ENCODE measurements at places on chromosomes 1 and 21.

- no peak for DNase-seq
These were observed 54.2 kb upstream of the ARTN start for GRCh38 chr1:43879414-43879813.

- DNase-seq = no peak
These were observed 10.3 kb downstream of the LIX1L start for GRCh38 chr1:145947551-145947950.

- no peak for DNase-seq
These were observed 62.1 kb downstream of the LRRN2 start for GRCh38 chr1:204623365-204623893.

DNA sequence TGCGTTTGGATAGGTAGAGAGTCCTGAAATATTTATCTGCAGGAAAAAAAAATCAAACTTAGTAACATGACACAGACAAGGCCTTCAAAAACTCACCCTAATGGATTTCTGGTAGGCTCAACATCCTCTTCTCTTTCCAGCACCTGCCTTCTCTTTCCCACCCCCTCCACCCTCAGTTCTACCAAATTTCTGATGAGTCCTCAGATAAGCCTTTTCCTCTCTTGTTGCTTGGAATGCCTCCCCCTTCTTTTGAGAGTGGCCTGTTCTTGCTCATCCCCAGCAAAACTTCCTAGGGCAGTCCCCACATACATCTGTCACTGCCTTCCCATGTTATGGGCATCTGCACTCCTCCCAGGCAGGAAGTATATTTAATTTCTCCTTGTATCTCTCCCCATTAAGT lies 7.6 kb upstream of the LBR start:
- no peak for DNase-seq

GRCh38 chr1:8711873-8712412 lies 105.5 kb downstream of the RERE start:
- no peak for DNase-seq

DNA sequence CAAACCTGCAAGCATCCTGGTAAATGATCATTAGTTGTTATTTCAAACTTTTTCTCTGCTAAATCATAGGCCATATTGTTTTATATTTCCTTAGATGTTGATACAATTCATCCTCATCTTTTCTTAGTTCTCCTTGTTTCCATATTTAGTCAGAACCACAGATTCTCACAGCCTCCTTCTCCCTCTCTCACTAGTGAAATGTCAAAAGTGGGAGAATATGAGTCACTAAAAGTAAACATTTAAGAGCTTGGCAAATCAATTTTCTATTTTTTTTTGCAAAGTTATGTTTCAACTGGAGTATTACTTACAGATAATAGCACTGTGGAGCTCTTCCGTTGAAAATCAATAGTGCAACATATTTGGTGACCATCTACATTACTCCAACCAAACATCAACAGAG lies 308.8 kb downstream of the COL11A1 start:
- no peak for DNase-seq

DNA sequence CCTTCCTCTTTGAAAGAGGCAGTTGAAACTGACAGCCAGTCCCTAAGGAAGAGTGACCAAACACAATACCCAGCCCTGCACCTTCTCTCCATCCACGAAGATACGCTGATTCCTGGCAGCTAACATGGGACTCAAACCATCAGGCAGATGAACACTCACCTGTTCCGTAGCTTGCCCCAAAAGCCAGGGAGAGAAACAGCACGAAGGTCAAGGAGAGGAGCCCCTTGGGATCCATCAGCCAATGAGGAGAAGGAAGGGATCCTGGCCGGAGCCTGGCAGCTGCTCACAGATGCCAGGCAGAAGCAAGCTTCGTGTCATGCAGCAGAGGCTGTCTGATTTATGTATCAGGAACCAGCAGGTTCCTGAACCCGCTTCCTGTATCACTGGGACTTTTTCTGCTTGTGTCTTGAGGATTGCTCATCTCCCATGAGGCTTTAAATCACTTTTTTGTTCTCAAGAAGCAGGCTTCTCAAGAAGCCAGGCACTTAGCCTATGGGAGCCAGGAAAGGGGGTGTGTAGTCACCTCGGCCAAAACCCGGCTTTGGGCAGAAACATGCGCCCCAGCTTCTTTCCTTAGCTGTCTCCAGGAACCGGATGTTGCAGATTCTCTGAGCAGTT lies at the start of gene SLAMF1:
SLAMF1 (minus strand) TSS at position 334 of the 618 bp plus-strand sequence; CDS start at position 235, 99 bp downstream.
- no peak for DNase-seq

- no peak for DNase-seq
These were observed 40.9 kb downstream of the ELK4 start for GRCh38 chr1:205590777-205591513.

GRCh38 chr1:205528446-205528886 lies 24.0 kb downstream of the CDK18 start:
- DNase-seq = no peak

DNA sequence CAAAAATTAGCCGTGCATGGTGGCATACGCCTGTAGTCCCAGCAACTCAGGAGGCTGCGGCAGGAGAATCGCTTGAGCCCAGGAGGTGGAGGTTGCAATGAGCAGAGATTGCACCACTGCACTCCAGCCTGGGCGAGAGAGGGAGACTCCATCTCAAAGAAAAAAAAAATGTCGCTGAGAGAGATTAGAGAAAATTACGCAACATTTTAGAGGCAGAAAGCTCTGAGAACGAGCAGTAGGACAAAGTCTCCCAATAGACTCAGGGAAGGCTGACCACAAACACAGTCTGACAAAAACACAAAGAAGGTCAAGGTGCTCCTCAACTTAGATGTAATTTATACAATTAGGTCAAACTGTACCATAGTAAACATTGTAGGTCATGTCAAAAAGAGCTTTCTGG lies 367.6 kb upstream of the ZRANB2 start:
- DNase-seq = no peak

DNA sequence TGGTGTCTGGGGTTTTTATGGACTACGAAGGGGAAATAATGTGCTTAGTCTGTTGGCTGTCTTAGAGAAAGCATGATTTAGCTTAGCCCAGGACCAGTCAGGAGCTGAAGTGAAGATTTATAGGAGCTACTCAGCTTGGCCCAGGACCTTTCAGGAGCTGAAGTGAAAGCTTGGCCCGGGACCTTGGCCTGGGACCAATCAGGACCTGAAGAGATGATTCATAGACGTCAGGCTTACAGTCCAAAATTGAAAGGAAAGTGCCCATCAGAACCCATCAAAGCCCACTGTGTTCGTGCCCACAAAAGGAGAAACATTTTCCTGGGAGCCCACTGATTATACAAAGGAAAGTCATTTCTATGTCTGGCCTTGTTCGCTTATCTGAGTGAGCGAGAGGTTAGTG lies 35.6 kb downstream of the MSTO1 start:
- DNase-seq = no peak

DNA sequence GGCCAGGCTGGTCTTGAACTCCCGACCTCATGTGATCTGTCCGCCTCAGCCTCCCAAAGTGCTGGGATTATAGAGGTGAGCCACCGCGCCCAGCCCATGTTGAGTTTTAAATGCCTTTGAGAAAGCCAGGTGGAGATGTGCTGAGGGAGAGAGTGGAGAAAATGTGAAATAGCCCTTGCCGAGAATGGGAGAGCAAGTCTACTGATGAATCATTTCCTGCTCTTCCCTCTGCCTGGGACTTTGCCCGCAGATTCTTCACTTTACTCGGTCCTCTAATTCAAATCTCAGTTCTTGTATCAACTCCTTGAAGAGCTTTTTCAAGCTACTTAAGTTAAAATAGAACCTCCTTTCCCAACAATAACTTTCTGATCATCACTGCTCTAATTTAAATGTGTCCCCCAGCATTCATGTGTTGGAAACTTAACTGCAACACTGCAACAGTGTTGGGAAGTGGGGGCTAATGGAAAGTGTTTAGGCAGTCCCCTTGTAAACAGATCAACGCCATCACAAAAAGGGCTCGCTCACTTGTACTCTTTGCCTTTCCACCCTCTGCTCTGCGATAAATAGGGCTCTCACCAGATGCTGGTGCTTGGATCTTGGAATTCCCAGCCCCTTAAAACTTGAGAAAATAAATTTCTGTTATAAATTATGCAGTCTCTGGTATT lies 27.8 kb downstream of the OSBPL9 start:
- DNase-seq = no peak

- no peak for DNase-seq
These were observed 8.7 kb downstream of the NPHP4 start for GRCh38 chr1:5983361-5984103.

DNA sequence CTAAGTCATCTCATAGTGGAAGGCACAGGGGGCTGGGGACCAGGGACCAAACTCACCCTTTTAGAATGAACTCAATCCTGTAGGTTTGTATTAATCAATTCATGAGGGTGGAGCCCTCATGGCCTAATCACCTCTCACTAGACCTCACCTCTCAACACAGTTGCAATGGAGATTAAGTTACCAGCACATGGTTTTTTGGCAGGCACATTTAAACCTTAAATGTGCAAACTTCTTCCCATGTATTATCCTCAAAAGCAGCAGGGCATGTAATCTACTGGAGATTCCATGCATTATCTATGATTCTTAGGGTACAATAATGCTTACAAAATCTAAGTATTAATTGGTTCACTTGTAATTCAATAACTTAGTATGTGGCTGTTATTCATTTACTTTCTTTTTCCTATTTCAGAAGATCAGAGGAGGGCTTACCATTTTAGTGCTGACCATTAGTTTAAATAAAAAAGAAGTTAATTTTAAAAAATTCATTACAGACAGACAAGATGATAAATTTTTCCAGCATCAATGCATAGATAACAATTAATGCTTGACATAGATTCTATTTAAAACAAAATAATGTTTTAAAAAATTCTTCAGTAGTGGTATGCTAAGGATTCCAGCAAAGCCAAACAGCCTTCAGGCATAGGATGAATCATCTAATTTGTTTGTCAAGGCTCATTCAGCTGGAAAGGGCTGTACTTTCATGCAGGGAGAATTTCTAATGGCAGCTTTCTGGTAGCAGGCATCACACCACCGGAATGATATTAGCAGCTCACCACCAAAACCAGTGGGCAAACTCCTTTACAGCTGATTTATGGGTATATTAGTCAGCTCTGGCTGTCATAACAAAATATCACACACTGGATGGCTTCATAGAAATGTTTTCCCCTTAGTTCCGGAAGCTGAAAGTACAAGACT lies 124.6 kb upstream of the ZNF648 start:
- DNase-seq = no peak

- DNase-seq = no peak
These were observed 346.2 kb upstream of the LRRC7 start for GRCh38 chr1:69221524-69221923.

DNA sequence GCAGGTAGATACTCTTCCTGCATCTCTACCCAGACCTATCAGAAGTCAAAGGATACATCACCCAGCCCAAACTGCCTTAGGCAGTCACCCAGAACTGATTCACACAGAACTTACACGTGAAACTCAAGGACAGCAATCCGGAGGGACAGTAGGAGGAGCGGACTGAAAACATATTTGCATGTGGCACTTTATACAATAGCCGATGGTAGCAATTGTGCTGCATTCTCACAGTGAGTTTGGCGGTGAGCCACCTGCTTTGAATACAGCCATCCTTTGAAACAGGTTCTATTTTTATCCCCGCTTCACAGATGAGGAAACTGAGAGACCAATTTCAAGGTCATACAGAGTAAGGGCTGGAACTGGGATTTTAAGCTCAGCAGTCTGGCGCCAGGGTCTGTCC lies 69.5 kb downstream of the EDEM3 start:
- DNase-seq = no peak

DNA sequence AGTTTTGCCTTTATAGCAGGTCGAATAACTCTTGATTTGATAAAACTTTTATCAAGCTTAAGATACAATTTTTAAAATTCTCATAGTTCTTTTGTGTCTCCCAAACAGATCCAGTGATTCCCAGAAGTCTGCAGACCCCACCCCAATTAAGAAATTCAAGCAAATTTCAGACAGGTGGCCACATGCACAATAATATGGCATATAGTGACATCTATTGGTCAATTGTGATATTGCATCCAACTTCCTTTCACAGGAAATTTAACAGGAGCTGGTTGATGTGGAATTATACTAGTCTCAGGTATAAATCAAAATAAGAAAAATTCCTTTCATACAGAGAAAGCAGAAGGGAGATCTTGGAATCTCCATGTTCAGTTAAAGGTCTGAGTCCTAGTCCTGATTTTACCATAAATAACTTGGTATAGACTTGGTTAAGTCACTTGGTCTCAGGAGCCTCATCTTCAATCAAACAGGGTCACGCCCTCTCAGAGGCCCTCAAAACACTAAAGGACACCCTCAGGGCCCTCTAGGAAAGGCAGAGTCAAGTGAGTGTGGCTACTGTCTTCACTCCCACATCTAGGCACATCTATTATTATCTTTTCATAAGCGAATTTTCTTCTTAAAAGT lies 24.1 kb downstream of the PIGM start:
- DNase-seq = no peak

GRCh38 chr1:186443638-186444037 lies 17.3 kb downstream of the PDC start:
- no peak for DNase-seq

DNA sequence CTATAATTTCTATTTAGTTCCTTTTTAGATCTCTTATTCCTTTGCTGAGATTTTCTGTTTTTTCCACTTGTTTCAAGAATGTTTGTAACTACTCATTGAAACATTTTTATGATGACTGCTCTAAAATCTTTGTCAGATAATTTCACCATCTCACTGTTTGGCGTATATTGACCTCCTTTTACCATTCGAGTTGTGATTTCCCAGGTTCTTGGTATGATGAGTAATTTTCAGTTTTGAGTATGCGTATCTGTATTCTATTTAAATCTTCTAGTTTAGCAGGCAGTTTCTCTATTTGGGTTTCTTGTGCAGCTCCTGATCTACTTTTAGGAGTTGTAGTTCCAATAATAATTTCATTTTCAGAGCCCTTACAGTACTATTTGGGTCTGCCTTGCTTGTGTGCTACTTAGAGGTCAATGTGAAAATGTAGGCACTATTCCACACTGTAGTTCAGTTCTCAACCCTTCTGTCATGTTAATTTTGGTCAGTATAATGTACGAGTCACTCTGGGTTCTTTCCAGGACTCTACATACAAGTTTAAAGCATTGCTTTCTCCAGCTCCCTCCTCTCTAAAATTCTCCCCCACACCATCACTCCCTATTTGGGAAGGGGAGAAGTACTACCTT lies 115.5 kb downstream of the ACBD6 start:
- no peak for DNase-seq

DNA sequence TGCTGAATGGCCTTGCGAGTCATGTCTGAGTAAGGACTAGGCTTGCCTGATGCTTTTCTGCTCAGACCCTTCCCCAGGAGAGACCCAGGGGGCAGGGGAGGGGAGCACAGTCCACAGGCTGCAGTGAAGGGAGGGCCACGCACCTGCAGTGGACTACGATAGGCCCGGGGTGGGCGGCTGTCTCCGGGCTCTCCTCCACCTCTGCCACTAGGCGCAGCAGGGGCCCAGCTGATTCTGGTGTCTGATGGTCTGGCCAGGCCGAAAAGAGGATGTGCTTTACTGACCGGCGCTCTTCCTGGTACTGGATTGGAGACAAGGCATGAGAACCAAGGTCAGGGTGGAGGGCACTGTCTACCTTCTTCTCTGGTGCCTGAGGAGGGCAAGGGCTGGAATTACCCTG lies 7.9 kb upstream of the ARL8A start:
- DNase-seq = no peak

GRCh38 chr1:243723050-243723449 lies 127.0 kb downstream of the AKT3 start:
- DNase-seq = no peak

Measured in iPS DF 6.9 (cell line).